ENCODE measurements at places on chromosomes 1 and 21.

DNA sequence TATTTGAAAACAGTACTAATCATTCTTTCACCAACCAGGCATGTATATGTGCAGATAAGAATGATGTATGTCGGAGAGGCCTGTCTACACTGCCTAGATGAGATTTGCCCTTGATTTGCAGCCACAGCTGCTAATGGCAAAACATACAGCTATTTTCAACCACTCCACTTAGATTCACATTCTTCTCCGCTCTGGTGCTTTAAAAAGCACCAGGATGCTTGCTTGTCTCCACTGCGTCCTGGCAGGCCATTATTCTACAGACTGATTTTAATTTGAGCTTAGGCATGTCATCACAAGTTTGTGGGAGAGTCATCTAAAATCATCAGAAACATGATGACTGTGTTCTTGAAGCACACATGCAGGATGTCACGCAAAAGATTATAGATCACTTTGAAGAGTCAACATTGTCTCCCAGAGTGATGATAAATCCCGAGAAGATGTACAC, 119.0 kb upstream of the NRIP1 start:
- DNase-seq = no peak

DNA sequence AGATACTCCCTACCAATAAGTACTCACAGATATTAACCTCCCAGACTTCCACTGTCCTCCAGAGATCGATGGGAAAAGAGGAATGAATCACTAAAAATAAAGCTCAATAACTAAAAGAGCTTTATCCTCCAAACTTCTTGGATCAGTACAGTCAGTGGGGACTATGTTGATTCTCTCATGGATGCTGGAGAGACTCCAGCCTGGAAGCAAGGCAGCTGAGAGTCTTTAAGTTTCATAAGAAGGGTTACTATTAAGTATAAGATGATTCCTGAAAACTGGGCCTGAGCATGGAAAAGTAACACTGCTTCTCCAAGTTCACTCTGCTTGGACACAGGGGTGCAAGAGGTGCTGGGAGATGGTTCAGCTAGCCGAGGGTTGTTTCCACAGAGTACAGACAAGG, 6.2 kb upstream of the DDR2 start:
- peak; percentile 73 for DNase-seq

GRCh38 chr1:161506336-161507223, 1.3 kb downstream of the FCGR2A start:
- DNase-seq = no peak

DNA sequence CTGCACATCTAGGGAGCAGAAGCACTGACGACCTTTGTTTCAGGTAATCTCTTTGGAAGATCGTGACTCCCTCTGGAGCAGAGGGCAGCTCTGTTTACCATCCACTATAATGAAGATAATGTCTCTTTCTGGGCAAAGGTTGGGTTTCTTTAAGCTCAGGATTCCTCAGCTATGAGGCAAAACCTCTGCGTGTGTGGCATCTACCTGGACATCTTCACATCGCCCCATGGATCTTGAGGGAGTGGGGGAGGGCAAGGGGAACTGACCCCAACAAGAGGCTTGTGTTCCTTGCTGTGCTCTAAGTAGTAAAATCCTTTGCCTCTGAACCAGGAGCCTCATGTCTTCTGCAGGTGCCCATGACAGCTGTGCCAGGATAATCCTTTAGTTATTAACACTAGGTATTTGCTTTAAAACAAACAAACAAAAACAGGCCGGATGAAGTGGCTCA, 19.6 kb downstream of the SPATA45 start:
- no peak for DNase-seq

DNA sequence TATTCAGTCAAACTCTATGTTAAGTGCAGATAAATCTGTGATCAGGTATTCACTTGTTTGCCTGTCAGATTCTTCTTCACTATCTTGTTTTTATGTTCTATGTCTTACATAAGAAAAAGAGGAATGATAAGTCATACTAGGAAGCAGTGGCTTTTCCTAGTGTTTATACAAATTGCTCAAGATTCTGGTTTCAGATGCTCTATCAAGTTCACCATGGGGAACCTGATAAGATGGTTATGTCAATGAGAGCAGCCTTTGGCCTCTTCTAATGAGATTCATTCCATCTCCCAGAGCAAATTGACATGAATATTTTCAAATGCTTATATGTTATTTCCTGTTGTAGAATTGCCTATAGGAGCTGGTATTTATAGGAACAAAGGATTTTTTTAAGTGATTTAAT, 218.8 kb upstream of the TMPRSS15 start:
- no peak for DNase-seq

- peak; percentile 95 for DNase-seq
Measured at GRCh38 chr21:38773099-38774061, 32.3 kb upstream of the ETS2 start.

GRCh38 chr21:43352154-43352537, 74.8 kb downstream of the SIK1 start:
- DNase-seq = no peak

GRCh38 chr1:58931024-58931423, 147.2 kb upstream of the JUN start:
- no peak for DNase-seq

- no peak for DNase-seq
Measured at GRCh38 chr1:161250829-161251228, 7.7 kb upstream of the PCP4L1 start.

DNA sequence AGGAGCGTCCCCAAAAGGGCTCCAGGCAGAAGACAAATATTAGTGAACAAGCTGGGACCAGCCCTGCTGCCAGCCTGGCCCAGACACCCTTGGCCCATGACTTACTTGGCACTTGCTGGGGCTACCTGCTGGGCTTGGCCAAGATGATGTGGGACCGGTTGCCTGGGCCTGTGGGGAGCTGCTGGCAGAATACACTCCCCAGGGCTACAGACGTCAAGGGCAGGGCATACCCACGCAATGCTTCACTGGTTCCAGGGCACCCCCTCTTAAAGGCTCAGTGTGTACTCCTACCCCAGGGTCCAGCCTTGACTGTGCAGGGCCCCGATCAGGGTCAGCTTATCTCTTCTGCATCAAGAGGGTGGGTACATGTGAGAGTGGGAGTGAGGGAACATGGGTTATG, 106.5 kb upstream of the SLC2A1 start:
- DNase-seq = no peak

- no peak for DNase-seq
Measured at GRCh38 chr1:199290186-199290585, 651.3 kb downstream of the PTPRC start.

DNA sequence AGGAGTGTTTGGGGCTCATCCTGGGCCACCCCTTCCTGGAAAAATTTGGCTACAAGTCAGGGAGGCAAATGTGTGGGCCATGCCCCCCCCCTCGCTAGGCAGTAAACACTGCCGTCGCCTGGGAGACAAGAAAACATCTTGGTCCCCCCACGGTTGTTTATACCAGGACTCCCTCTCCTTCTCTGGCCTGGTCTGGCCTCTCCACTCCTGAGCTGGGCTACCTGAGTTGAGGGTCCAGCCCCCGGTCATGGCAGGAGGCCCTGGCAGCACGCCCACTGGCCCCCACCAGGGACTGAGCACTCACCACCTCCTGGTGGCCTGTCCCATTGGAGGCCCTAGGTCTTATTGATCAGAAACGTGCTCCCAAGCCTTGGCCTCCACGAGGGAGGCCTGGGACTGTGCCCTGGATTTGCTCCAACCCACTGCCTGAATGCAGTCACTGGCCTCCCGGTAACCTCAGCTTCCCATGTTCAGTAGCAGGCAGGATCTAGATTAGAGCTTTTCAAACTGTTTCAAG, 15.8 kb downstream of the KCNQ4 start:
- DNase-seq = peak; percentile 32

DNA sequence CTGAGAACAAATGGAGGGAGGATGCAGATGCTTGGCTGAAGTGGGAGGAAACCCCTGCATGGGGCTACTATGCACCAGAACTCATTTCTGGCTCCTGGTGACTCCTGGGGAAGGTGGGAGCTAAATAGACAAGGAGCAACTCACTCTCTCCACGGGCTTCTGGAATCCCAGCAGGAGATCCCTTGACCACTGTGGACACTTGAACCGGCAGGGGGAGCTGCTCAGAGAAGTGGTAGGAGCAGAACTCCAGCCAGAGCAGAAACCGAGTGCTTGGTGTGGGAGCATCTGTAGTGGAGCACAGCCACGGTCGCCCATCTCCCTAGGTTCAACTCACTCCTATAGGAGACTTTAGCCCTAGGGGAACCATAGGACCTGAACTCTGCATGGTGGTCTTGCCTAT, 205.6 kb upstream of the GJB5 start:
- DNase-seq = no peak

GRCh38 chr1:66852870-66853269, 51.8 kb upstream of the INSL5 start:
- DNase-seq = no peak

DNA sequence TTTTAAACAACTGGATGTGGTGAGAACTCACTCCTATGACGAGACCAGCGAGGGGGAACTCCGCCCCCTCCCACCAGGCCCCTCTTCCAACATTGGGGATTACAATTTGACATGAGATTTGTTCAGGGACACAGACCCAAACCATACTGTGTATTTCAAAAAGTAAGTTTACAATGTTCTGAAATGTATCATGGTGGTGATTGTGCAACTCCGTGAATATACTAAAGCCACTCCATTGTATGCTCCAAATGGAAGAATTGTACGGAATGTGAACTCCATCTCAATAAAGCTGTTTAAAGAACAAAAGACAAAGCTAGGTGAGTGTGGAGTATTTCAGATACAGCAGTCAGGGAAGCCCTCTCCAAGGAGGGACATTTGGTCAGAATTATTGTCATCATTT, 432.1 kb upstream of the VAMP3 start:
- no peak for DNase-seq

GRCh38 chr1:7280347-7280960, 490.6 kb upstream of the VAMP3 start:
- no peak for DNase-seq

- DNase-seq = no peak
Measured at GRCh38 chr21:36193200-36193599, 36.6 kb downstream of the DOP1B start.

- DNase-seq = no peak
Measured at GRCh38 chr1:2086446-2087078, 36.4 kb downstream of the PRKCZ start.

GRCh38 chr1:201127755-201128455, 921 bp upstream of the ASCL5 start:
- peak; percentile 19 for DNase-seq

GRCh38 chr1:94425821-94426484, 7.8 kb downstream of the ABCD3 start:
- DNase-seq = no peak

GRCh38 chr1:175792136-175792535, 48.7 kb upstream of the TNR start:
- DNase-seq = no peak

GRCh38 chr1:12621346-12622335, 3.6 kb upstream of the DHRS3 start:
- DNase-seq = no peak

GRCh38 chr1:82279241-82279640, 478.5 kb downstream of the ADGRL2 start:
- DNase-seq = no peak

- no peak for DNase-seq
Measured at GRCh38 chr21:29520171-29520570, 221.4 kb downstream of the BACH1 start.

GRCh38 chr1:2372551-2373490, 18.5 kb downstream of the MORN1 start:
- DNase-seq = no peak

GRCh38 chr21:29523646-29524045, 224.9 kb downstream of the BACH1 start:
- DNase-seq = peak; percentile 87

Measured in stromal cell of bone marrow (primary cell).